ENCODE measurements at places on chromosomes 11 and 22.

DNA sequence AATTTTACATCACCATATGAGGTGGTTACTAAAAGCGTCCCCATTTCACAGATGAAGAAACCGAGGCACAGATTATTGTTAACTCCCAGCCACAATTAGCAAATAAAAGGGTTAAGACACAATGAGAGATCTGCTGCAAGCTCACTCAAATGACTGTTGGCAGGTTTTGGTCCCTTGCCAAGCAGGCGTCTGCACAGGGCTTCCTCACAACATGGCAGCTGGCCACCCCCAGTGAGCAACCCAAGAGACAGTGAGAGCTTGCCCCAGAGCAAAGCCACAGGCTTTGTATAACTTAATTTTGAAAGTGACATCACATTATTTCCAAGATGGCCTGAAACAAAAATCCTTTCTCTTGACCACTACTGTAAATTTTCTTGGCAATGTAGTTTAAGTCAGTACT, 217.6 kb downstream of the NTM start:
- no peak for DNase-seq

- no peak for DNase-seq
These were observed 10.6 kb upstream of the NXPE4 start for GRCh38 chr11:114606003-114606801.

DNA sequence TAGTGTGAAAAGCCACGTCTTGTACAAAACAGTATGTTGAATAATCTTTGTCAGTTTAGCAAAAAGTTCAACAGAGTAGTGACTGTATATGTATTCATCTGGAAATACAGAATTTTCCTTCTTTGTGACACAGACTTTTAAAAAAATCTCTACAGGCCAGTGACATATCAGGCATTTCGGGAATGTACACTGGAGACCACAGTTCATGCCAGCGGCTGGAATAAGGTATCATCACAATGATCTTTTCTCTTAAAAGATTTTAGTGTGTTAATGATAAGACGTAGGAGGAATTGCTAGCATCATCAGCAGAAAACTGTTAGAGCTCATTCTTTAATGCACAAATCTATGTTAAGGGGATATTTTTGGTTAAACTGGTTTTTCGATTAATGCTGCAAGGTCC, 57.4 kb downstream of the BCL2L13 start:
- DNase-seq = no peak

- DNase-seq = no peak
These were observed 63.8 kb downstream of the AMBRA1 start for GRCh38 chr11:46529928-46530574.

- no peak for DNase-seq
These were observed 107.8 kb upstream of the RASSF10 start for GRCh38 chr11:12901272-12901671.

DNA sequence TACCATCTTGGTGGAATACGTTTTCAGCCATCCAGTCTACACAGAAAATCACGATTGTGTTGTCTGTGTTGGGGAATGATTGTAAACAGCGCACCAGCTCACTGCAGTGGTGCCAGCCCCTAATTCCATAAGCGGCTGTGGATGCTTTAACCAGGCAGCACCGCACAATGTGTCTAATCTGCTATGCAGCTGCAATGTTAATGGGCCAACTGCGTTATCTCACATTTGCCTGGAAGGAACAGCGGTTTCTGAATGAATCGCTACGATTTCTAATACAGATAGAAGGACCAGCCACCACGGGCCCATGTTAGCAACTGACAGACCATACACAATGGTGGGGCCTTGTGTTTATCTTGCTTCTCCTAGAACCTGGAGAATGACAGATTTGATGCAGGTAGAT, 384.5 kb upstream of the KIRREL3 start:
- no peak for DNase-seq

GRCh38 chr22:38223289-38223960, 21.6 kb downstream of the MAFF start:
- no peak for DNase-seq

GRCh38 chr22:22371031-22371541, 126.5 kb downstream of the VPREB1 start:
- DNase-seq = no peak

- DNase-seq = no peak
These were observed 27.8 kb upstream of the ACR start for GRCh38 chr22:50710221-50710620.

DNA sequence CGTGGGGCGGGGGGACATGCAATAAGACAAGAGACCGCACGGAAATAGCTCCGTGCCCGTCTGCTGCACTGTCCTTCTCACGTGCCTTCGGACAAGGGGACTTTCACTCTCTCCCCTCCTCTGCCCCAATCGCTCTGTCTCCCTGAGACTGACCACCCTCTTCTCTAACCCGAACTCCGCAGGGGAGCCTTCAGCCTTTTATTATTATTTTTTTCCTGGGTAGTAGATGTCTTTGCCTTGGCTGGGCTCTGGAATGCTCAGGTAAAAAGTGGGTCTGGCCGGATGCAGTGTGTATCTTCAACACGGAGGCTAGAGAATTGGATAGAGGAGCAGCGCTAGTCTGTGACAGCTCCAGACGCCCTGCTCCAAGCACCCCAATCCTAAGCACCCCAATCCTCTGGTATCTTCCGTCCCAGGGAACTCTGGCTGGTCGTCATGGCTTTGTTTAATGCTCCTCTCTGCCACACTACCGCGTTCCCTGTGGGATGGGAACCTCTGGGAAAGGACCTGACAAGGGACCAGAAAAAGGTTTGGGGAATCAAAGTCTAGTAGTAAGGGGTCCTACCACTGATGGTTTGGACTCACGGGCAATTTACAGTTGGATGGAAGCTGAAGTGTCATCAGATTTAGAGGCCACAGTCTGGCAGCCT, 25.1 kb upstream of the ROBO3 start:
- DNase-seq = no peak

- DNase-seq = no peak
These were observed 21.7 kb upstream of the SMCO4 start for GRCh38 chr11:93564895-93565294.

DNA sequence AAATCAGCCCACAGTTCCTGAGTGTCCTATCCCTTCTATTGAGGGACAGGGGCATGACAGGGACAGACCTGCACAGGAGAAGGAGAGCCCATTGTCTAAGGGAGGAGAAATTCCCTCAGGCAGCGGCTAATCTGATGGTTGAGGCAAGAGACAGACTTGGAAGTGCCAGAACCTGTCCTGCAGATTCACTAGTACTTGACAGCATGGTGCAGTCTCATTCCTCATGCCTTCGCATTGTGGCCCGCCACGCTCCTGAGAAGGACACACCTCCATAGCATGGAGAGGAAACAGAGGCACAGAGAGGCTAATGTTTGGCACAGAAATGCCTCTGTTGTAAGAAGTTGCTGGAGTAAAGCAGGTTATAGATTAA, 3.2 kb downstream of the P2RY6 start:
- DNase-seq = no peak

GRCh38 chr11:79670882-79671281, 230.1 kb upstream of the TENM4 start:
- DNase-seq = no peak

- DNase-seq = no peak
These were observed 16.1 kb downstream of the MUC2 start for GRCh38 chr11:1090600-1091331.

DNA sequence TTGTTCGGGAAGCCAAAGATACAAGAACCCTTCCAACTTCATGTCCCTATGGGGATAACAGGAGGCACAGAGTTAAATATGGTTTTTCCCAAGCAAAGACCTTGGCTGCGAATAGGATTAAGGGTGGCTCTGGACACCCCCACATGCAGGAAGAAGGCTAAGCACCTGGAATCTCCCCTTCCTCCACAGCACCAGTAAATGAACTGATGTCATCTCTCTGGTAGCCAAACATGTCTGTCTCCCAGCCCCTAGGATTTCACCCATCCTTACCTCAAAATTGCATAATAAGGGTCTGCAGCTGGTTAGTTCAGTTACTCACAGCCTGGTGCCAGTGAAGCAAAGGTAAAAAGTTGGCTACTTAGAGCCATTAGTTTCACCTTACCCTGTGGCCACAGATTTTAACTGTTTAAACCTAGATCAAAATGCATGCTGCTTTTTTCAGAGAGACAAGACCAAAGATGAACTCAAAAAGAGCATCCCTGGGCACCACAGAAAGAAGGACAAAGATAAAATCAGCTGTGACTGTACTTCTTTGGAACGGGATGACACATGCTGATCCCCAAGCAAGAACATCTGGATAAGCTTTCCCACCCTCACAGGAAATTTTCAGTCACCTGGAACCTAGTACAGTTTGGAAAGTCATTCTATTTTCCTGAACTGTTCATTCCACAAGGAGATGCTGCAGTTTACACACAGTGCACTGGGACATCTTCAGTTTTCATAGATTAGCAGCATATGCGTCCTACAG, 77.2 kb upstream of the AKIP1 start:
- DNase-seq = no peak

GRCh38 chr11:33687733-33688479, 12.7 kb downstream of the C11orf91 start:
- no peak for DNase-seq

- DNase-seq = no peak
These were observed 4.8 kb downstream of the MFNG start for GRCh38 chr22:37481347-37481907.

DNA sequence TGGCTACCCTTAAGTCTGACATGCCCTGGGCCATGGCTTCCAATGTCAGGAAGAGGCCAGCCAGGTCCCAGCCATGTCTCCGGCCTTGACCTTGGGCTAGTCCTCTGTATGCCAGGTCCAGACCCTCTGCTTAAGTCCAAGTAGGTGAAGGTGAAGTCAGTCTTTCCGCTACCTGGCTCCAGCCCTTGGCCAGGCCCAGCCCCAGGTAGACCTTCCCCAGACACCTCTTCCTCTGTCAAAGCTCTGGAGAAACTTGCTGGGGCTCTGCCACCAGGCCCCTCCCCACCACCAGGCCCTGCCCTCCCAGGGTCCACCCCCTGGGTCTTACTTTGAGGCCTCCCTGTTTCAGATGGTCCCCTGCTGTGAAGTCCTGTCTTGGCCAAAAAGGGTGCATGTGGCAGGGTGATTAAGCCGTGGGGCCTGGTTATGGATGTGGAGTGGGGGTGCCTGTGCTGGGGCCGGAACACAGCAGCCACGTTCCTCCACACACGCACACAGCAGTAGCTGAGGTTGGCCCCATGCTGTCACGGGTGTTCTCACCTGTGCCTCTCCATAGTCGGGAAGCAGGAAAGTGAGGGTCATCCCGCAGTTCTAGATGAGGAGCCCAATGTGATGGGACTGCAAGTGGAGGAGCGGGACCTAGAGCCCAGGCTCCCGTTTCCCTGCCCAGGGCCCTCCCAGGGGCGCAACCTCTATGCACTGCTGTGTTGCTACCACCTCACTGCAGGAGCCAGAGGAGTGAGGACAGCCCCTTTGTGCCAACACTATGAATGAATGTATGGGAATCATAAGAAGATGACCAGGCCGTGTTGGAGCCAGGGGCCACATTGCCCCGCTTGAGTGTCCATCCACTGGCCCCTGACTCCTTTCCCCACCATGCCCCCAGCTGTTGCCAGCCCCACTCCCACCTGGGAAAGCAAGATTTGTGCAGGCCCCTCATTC, 72.2 kb downstream of the LINC01488 start:
- DNase-seq = no peak

DNA sequence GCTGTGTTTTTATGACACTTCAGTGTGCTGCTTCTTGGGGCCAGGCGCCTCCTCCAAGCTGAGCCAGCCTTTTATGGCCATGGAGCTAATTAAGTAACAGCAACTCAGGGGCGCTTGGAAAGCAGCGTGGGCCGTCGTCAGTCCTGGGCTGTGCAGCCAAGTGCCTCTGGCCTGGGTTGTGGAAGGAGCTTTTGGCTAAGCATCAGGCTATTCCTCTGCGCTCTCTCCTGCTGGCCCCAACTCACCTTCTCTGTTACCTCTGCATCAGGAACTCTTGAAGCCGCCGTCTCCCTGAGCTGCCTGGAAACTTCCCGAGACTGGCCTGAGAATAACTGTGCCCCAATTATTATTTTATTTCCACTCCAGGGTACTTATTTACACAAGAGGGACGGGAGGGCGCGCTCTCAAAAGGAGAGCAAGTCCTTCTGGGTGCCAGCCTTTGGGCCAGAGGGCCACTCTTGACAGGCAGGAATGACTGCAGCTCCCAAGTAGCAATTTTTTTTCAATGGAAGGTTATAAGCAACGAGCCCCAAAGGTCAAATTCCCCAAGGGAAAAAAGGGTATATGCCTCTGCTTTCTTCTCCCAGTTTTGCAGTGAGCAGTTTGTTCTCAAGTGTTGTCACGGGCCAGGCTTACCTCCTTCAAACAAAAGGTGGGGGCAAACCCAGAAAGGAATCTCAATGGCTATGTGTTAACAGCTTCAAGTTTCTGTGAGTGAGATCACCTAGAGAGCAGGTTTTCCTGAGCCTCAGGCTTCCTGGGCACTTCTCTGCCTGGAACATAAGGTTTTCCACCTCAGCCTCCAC, 38.5 kb upstream of the NAV2 start:
- DNase-seq = no peak
